NCI-H748 treated with DMSO at 0.1 percent for 48 hours (cell line): ENCODE measurements at places on chromosomes 3 and 15.

DNA sequence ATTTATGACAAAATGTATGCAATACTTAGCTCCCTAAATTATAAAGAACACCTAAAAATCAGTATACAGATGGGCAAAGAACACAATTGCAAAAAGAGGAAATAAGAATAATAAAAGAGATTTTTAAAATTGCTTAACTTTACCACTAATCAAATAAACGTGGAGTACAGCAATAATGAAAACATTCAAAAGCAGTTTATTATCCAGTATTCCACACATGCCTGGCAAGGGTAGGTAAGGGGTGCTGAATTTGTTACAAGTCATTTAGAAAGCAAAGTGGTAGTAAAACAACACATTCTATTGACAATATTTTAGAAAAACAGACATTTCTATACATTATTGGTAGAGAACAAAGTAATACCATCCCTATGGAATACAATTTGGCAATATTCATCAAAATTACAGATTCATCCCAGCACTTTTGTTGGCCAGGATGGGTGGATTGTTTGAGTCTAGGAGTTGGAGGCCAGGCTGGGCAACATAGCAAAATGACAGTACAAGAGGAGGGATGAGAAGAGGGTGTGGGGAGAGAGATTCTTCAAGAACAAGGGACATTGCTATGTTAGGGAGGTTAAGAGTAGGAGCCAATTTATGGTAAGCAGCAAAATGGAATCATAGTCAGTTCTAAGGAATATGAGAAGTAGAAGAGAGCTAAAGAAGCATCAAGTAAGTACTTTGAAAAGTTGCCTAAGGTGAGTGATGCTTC, 3.7 kb upstream of the ACKR4 start:
- DNase-seq = no peak

GRCh38 chr3:124535306-124535705, 194.9 kb upstream of the UMPS start:
- no peak for DNase-seq

DNA sequence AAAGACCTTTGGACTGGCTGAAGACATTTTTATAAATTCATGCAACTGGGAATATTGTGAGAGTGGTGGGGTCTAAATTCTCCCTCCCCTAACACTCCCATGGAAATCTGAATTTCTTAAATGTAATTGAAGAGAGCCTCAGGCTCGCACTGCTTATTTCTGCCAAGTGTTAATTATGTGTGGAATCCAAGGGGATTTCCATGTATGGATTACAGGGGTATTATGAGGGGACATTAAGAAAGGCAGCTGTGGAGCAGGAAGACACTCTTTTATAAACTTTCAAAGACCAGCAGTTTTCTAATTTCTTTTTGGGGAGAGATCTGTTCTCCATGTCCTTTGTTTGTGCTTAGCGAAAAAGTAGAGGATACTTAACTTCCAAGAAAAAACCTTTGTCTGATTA, 152.1 kb upstream of the TBL1XR1 start:
- no peak for DNase-seq

GRCh38 chr3:178112134-178112533, 424.1 kb upstream of the KCNMB2 start:
- DNase-seq = no peak

DNA sequence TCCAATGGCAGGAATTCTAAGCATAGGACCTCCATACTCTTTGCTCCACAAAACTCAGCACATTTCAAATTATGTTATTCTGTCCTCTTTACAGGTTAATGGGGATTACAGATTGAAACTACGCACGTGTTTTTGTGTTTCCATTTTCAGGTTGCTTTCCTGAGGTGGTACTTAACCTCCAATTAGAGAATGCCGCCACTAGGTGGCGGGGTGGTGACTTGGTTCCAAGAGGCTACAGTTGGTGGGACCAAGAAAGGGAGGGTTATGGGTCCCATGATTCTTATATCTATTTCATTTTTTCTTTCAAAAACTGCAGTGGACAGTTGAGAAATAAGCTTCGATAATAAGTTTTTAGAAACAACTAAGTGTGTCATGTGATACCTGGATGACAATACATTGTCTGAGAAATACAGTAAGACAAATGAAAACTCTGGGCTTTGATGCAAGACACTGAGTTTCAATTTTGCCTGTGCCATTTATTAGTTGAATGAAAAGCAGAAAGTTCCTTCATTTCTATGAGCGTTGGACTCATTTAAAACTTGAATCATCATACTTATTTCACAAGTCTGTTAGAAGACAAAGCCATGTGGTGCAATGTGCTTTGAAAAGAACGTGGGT, 539.0 kb downstream of the FGF12 start:
- peak; percentile 21 for DNase-seq
